ENCODE measurements at places on chromosomes 2 and 18.
A peak's percentile ranks its signal among the peaks of the same experiment; 100 is the strongest.

GRCh38 chr2:130766711-130767407, 11.5 kb downstream of the AMER3 start:
- DNase-seq = no peak

DNA sequence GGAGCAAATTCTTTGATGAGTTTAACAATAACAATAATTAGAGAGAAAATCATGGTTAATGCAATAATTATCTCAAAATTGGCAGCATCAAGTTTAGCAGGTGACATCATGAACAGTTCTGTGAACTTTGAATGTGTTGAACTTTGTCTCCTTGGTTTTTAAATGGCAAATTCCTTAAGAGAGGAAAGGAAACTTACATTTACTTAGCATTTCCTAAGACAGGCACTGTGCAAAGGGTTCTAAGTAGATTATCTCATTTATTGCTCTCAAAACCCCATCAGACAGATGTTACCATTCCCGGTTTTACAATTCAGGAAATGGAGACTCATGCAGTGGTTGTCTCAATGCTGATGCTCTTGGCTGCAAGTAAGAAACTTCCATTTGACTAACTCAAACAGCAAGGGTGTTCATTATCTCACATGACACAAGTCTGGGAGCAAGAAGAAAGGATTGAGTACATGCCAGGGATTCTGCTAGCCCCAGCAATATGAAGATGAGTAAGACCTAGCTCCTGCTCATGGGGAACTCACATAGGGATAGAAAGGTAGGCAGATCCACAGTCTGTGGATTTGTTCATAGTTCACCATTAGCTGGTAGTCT, 81.3 kb upstream of the ITGA6 start:
- DNase-seq = no peak

DNA sequence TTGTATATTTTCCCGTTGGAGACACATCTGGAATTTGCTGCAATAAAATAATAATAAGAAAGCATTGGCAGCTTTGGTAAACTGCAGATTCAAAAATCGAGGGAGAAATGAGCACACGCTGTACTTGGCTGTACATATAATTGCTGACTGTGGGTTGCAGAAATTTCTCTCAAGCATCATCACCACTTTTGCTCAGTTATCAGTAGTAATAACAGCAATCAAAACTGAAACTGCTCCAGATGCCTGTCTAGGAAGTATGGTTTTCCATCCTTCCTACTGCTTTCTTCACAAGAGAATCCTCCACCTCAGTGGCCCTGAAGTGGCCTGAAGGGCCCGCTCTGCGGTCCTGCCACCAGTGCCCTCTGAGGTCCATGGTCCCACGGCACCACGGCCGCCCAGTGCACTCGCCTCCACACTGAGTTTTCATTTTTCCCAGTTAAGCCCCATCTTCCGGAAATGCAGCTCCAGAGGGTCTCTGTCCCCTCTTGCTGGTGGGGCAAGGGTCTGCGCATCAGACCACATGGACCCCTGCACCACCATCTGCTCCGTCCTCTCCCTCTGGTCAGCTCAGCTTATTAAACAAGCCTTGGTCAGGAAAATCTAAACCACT, 3.9 kb downstream of the DUSP28 start:
- no peak for DNase-seq

- no peak for DNase-seq
Measured at GRCh38 chr2:9100080-9100876, 96.8 kb upstream of the MBOAT2 start.

DNA sequence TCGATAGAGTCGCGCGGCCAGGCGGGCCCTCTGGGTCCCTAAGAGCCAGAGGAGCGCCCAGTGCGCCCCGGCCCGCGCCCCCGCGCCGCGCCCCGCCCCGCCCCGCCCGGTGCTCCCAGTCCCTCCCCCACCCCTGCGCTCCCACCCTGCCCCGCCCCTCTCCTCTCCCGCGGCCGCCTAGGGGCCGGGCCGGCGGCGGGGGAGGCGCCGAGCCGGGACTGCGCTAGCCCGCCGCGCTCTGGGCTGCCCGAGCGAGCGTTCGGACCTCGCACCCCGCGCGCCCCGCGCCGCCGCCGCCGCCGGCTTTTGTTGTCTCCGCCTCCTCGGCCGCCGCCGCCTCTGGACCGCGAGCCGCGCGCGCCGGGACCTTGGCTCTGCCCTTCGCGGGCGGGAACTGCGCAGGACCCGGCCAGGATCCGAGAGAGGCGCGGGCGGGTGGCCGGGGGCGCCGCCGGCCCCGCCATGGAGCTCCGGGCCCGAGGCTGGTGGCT, at the start of gene GPC1:
Gene GPC1, plus strand, starts transcription at position 207 of the 491 bp plus-strand sequence. Its CDS starts 256 bp downstream, at position 463.
- peak; percentile 70 for DNase-seq

GRCh38 chr2:28150236-28150915, 242.3 kb upstream of the FOSL2 start:
- no peak for DNase-seq

GRCh38 chr18:63409301-63409700, 13.0 kb downstream of the VPS4B start:
- peak; percentile 46 for DNase-seq

- DNase-seq = no peak
Measured at GRCh38 chr18:34600158-34600557, 109.9 kb upstream of the DTNA start.

DNA sequence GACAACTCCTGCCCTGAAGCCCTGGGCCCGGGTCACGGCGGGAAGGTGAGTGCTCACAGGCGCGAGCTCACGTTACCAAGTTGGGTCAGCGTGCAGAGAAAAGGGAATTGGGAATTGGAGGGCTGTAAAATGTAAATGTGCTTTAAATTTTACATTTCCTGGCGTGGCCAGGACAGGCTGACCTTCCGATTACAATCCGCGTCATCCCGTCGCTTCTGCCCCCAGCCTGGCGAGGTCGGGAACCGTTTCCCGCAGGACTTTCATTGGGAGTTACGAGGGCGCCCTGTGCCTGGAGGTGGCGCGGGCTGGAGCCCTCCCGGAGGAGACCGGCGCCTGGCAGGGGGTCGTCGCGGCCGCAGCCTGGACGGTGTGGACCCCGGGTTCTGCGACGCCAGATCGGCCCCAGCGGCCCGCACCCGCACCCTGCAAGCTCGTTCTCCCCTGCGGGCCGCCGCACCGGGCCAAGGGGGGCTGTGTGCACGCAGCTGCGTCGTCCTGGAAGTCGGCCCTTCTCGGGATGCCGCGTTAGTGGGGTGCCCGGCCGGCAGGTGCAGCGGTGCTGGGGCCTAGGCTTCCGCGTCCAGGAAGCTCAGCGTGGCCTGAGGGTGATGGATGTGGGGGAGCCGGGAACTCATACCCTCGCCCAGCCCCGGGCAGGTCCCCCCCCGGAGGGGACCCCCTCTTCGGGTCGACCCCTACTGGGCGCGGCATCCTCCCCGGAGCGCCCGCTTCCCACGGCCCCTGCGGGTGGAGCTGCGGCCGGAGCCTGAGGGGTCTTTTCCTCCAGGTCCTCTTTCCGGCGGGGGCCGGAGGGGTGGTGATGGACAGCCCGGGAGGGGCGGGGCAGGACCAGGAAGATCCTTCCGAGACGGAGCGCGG, 63.9 kb downstream of the LRRFIP1 start:
- DNase-seq = no peak

GRCh38 chr2:232386740-232387450, 8.3 kb downstream of the ALPP start:
- no peak for DNase-seq

DNA sequence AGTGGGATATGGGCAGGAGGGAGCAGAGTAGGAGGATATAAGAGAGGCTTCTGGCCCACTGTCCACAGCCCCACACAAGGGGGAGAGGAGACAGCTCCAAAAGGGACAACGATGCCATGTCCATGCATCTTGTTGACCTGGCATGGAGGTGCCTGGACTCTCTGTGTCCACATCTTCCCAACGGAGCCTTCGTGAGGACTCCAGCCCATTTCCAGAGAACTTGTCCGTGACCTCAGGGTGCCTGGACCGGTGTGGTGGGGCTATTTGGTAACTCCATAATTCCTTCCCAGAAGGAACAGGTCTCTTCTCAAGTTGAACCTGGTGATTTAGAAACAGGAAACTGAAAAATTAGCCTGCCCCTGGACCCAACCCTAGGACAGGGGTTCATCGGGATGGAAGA, 133.9 kb downstream of the CYP26B1 start:
- DNase-seq = no peak

DNA sequence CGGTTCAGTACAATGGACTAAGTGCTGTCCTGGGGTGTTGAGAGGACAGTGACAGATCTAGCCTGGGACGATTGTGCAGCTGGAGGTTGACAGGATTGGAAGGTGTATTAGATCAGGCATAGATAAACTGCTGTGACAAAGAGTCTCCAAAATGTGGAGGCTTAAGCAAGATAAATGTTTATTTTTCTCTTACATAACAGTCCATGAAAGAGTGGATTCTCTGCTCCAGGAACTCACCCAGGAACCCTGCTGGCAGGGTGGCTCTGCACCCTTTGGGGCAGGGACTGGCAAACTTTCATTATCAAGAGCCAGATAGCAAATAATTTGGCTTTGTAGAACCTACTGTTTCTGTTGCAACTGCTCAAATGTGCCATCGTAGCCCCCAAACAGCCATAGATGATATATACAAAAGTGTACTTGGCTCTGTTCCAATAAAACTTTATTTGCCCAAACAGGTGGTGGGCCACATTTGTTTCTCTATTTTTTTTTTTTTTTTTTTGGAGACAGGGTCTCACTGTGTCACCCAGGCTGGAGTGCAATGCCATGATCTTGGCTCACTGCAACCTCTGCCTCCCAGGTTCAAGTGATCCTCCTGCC, 9.7 kb downstream of the HRH4 start:
- no peak for DNase-seq

- no peak for DNase-seq
Measured at GRCh38 chr2:62956651-62957050, 94.0 kb upstream of the OTX1 start.

GRCh38 chr18:33928231-33928630, 296.5 kb downstream of the NOL4 start:
- no peak for DNase-seq

DNA sequence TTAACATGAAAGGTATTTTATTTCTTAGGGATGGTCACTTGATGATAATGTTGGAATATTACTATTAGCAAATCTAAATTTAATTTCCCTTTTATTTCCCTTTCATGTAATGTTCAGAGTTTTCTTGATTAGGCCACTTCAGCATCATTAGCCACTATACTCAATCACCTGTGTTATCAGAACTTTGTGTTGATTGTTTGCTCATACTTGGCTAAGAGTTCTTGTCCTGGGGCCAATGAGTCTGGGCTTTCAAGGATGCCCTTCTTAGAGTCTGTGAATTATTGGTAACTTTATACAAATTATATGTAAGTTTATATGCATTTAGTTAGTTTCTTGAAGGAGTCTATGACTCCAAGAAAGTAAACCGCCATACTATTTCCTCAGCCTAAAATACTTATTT, 408.0 kb upstream of the DDX18 start:
- DNase-seq = no peak

DNA sequence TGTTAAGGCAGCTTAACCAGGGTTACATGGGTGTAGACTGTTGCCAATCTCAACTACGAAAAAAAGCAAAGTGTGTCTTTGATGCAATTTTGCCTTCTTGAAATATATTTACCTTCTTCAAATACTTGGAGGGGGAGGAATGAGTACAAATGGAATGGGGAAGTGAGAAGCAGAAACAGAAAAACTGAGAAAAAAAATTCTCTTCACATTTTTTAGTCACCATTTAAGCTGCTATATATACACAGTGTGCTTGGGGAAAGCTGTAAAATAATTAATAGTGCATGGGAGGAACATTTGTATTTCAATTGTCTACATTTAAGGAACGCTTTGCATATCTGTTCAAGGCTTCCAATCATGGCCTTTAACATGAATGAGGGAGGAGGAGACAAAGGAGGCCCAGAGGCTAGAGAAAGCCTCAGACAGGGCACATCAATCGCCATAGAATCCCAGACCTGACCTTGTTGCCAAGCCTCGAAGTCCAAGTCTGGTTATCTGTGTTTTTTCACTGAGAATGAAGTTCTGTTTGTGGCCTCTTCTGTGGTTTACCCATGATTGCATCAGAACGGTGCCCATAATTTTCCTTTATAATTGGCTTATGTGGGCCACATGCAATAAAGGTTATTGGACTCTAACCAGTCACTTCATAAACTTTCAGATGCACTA, 158.6 kb downstream of the PIK3C3 start:
- peak; percentile 36 for DNase-seq

- no peak for DNase-seq
Measured at GRCh38 chr2:56450772-56451171, 267.0 kb downstream of the CCDC85A start.

GRCh38 chr2:122156176-122156890, 400.9 kb downstream of the TSN start:
- no peak for DNase-seq

GRCh38 chr2:230939066-230939591, 14.1 kb upstream of the GPR55 start:
- no peak for DNase-seq

GRCh38 chr2:241469746-241470145, 38.6 kb downstream of the STK25 start:
- no peak for DNase-seq

DNA sequence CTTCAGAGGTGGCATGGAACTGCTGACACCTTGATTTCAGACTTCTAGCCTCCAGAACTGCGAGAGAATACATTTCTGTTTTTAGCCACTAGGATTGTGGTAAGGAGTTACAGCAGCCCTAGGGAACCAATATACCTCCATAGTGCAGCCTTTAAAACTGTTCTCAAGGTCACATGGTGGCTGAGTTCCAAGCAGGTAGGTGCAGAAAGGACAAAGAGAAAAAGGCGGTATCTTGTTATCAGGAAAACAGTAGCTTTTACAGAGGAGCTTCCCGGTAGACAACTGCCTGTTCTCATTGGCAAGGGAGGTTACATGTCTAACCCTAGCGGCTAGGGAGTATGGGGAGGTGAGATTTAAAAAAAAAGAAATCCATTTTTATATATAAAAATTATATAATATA, 96.2 kb upstream of the BCL2L11 start:
- DNase-seq = no peak

DNA sequence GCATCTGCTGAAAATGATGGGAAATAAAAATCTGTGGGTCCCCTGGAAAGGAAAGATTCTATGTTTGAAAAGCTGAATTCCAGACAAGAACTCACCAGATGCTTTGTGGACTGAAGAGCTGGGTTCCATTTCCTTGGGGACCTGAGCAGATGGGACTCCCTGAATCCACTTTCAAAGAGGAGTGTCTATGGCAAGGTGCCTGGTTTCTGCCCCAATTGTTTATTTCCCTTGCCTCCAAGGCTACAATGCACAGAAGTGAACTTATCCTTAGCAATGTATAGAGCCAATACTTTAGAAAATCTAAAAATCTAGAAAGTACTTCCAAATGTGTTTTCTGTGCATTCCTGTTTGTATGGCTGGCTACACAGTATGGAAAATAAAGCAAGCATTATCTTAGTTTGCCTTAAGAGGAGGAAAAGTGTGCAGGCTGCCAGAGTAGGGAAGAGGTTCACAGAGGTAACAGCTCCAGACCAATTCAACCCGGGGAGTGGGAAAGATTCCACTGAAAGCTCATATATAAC, 420.5 kb downstream of the NRXN1 start:
- DNase-seq = no peak

Measured in activated CD4-positive, alpha-beta T cell treated with anti-CD3 and anti-CD28 coated beads, Interleukin-10, Interleukin-2, amounts not matched to agents 100 ng/mL and 50 ng/mL, durations not matched to agents 16 hours and 8 hours (primary cell).